ENCODE measurements at places on chromosomes 3 and 15.

DNA sequence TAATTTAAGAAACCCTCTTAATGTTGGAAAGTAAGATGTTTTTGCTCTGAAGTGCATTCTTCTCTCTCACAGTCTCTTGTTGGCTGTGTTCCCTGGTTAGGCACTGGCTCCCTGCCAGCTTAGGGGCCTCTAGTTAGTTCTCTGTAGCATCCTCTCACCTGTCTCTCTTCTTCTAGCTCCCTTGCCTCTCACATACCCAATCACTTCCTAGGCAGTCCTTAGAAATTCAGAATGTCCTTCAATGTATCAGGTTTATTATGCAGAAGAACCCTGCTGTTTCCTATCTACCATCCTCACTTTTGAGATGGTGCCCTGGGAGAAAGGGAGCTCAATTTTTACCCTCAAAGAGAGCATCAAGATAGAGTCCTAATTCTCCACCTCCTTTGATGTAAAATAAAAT lies 36.2 kb upstream of the CPNE4 start:
- no peak for DNase-seq

DNA sequence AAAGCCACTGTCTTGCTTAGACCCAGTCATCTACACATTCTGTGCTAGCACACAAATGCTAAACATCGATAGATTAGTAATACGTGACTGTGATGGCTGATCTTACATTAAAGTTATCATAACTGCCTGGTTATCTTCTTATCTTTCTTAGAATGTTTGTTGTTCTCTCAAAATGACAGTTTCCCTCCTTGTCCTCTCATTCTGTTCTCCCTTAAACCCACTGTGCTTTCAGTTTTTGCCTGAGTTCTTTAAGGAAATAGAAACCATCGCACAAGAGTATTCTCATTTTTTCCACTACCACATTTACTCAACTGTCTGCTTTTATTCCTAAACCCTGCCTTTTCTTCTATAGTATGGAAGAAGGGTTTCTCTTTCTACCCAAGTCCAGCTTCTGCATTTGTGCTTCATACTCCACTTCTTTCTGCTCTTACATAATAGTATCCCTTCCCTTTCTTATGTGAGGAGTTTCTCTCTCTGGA lies 17.1 kb downstream of the STX19 start:
- no peak for DNase-seq

- DNase-seq, result no peak
Measured at GRCh38 chr3:107676469-107677309, 153.9 kb downstream of the BBX start.

- no peak for DNase-seq
Measured at GRCh38 chr3:139636511-139636910, 41.3 kb downstream of the NMNAT3 start.

DNA sequence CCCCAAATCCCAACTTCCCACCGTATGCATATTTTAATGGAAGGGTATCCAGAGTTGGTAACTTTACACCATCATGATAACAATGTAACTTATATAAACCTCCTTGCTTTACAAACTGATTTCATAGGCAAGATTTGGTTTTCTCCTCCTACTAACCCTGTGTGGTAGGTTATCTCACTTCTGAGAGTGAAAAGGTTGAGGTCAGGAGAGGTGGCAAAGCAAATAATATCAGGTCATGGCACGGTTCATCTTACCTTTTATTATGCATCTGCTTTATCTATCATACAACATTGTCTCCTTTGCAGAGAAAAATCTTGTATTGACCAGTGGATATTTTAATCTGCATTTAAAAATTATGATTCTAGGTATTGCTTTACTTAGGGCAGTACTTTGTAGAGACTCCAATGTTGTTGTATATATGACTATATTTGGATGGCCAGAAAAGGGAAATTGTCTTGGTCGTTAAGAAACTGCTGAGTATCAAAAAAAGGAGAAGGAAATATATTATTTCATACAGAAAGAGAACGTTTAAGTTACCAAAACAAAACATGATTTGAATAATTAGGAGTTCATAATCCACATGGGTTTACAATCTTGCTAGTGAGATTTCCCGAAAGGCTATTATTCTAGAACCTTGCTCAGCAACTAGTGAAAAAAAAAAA lies 30.4 kb downstream of the NFKBIZ start:
- DNase-seq, result no peak

- no peak for DNase-seq
Measured at GRCh38 chr3:29374226-29374625, 93.4 kb downstream of the RBMS3 start.

GRCh38 chr3:194871864-194872668 lies 186.4 kb downstream of the FAM43A start:
- no peak for DNase-seq

DNA sequence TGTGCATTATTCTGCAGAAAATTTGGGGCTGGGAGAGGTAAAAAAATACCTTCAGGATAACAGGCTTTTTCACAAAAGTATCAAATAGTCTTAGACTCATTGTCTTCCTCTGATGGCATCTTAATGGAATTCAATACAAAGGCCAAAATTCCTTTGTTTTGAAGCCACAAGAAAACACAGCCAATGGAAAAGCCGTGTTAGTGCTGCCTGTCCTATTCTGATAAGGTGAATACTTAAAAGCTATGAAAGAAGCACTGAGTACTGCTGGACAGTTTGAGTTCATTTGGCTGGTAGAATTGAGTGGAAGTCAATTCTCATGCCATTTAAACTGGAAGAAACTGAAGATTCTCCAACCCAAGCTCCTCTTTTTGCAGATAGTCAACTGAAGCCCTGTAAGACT lies 395.3 kb upstream of the TPRG1 start:
- no peak for DNase-seq

DNA sequence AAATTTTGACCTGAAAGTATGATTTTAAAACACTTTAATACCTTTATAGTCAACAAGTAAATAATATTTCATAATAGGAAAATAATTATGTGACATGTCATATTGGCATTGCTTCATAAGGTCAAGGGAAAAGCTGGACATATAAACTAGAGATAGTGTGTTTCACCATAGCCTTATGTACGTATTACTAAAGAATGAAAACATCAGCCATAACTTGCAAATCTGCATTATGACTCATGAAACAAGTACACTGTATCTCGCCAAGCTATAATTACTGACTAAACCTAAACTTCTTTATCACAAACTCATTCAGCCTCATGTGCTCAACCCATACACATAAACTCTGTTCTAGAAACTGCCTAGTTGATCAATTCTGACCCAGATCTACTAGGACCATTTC lies 950.1 kb downstream of the FHIT start:
- DNase-seq, result no peak

DNA sequence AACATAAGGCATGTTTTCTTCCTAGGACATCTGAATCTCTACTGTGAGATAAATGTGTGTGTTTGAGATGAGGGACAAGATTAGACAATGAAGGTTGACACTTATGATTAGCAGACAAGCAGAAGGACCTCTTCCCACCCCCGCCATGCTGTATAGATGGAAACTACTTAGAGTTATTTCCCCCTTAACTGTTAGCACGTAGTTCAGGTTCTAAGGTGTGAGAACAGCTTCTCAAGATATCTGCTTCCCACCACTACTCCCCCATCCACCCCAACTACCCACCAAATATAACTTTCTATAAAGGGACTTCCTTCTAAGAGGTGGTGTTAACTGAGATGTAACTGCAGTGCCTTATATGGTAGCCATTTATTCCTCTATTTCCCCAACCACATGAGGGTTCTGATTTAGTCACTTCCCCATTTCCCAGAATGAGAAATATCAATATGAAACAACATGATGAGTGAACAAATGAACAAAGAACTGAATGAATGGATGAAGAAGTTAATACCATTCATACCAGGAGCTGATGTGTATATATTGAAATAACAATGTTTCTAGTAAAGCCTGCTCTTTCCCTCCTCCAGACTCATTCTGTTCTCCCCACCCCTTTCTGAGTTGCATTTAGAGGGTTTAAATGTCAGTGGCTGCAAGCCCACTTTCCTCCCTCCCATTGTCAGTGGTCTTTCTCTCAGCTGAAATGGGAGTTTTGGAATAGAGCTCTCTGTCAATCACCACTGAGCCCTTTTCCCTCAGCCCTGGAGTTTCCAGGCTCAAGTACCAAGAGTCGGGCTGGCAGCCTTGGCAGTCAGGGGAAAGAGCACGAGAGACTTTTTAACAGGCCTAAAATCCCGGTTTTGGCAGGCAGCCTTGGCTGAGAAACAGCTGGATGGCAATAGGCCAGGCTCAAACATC lies 7.7 kb upstream of the RFTN1 start:
- no peak for DNase-seq

- DNase-seq, result no peak
Measured at GRCh38 chr3:65953881-65954733, 84.6 kb downstream of the MAGI1 start.

DNA sequence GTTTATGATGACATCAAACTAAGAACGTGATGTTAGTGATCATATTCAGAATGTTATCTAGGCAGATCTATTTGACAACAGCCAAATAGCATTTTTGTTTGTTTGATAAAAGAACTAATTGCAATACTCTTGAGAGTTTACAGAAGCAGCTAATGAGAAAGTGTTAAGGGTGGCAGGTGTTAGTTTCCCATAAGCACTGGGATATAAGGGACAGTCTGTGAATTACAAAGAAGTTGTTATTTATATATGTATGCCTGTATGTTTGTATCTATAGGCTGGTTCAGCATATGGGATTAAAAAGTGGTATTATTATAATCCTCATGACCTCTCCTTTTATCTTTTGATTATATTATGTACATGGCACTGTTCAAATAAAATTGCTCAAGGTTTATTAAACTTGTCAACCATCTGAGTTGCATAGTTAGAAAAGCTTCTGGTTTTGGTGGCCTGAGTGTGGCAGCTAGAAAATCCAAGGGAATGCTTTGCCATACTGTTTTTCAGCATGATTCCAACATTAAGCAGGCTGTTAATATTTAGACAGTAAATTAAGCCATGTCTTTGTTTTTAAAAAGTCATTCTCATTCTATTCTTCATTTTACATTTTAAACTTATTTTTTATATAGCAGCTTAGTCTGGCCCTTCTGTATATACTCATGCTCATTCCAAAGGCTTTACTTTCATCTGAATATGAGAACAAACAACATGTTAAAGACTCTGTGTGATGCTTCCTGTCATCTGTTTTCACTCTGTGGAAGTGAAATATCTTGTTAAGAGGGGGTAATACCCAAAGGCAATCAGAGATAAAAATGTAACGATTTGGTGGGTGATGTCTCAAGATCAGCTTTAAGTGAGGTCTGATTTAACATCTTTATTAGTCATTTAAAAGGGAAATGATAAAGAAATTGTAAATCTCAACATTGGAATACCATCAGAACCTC lies 13.1 kb downstream of the ROBO2 start:
- DNase-seq, result no peak

GRCh38 chr3:136141291-136141785 lies 54.8 kb downstream of the MSL2 start:
- no peak for DNase-seq

DNA sequence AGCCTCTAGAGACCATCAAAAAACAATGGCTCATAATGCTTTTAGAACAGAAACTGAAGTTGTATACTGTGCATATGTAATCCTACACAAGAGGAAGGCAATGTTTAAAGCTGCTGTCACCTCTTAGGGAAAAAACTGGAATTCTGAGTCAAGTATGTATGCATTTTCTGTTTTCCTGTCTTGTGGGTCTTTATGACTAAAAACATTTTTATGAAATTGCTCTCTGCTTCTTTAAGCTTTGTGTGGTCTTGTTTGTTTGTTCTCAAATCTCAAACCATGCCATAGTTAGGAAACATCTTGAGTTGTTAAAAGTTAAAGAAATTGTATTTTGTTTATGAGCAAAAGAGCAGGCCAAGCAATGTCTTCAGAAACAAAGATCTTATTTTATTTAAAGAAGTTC lies 80.9 kb upstream of the SOX2 start:
- no peak for DNase-seq

DNA sequence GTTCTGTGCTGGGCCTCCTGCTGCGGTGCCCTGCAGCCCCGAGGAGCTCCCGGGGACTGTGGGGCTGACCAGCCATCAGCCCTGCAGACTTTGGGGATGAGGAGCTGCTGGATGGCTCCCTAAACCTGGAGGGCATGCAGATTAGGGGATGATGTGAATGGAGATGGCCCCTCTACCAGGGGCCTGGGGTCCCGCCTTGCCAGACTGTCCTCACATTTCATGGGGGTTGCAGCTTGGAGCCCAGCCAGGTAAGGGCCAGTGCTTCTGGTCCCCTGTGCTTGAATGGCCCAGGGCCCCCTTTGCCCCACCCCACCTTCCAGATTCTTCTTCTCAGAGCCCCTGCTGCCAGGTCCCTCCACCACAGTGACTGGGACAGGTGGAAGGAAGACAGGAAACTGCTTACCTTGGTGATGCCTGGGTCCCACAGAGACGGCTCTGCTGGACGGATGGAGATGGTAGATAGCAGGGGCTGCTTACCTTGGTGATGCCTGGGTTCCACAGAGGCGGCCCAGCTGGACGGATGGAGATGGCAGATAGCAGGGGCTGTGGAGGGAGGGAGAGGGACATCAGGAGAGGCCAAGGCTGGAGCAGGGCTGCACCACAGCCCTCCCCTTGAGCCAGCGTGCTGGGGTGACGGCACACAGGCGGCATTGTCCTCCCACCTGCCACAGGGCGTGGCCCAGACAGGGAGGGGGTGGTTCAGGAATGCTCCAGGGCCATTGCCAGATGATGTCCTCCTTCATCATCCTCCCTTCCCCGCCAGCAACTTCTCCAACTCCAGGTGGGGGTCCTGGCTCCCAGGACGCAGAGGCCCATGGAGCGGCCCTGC lies at the start of gene SPTBN5:
Gene SPTBN5 (minus strand): TSS at position 632 of the 829 bp plus-strand sequence. CDS start 556 bp downstream, at position 76.
- DNase-seq, result no peak

DNA sequence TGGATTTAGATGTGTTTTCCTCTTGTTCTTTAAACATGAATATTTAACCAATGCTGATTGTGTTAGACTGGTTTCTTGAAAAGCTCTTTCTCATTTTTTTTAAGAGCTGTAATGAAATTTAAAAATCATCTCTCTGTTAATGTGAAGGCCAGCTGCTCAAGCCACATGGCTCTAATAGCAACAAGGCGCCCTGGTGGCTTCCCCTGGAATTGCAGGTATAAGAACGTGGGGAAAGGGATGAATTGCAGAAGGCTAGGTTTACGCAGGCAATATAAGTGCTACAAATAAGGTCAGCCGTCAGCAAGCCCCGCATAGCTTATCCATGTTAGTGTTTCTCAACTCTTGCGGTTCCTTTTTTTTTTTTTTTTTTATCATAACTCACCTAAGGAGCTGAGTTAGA lies 108.5 kb downstream of the SAMMSON start:
- DNase-seq, result no peak

GRCh38 chr15:48985516-48985915 lies 21.8 kb upstream of the SHC4 start:
- no peak for DNase-seq

DNA sequence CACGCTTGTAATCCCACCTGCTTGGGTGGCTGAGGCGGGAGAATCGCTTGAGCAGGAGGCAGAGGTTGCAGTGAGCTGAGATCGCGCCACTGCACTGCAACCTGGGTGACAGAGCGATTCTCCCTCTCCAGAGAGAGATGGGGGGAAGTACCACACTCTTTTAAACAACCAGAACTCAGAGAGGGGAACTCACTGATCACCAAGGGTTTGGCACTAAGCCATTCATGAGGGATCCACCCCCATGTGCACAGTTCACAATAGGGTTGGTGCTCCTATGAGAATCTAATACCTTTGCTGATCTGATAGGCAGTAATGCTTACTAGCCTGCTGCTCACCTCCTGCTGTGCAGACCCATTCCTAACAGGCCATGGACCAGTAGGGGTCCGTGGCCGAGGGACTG lies 51.6 kb downstream of the QTRT2 start:
- DNase-seq, result no peak

All from activated CD4-positive, alpha-beta T cell treated with anti-CD3 and anti-CD28 coated beads for 24 hours (primary cell).